ENCODE measurements at places on chromosomes 1 and 21.

GRCh38 chr1:91572044-91572443 lies 71.4 kb downstream of the CDC7 start:
- no peak for DNase-seq

DNA sequence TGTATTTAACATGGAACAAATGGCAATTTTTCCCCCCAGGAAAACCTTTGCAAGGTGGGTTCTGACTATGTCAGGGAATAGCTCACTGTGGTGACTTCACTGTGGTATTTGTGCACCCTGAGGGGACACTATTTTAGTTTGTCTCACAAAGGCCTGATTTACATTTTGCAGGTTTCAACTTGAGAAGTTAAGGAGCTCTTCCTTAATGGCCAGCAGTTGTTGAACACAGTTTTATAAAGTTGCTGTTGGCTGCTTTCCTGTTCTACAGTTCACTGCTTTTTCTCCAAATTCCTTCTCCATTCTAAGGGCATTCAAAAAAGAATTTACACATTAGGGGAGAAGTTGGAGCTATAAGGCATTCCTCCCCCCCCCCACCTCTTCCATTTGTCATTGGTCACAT lies 4.6 kb downstream of the LAMC1 start:
- DNase-seq: no peak

DNA sequence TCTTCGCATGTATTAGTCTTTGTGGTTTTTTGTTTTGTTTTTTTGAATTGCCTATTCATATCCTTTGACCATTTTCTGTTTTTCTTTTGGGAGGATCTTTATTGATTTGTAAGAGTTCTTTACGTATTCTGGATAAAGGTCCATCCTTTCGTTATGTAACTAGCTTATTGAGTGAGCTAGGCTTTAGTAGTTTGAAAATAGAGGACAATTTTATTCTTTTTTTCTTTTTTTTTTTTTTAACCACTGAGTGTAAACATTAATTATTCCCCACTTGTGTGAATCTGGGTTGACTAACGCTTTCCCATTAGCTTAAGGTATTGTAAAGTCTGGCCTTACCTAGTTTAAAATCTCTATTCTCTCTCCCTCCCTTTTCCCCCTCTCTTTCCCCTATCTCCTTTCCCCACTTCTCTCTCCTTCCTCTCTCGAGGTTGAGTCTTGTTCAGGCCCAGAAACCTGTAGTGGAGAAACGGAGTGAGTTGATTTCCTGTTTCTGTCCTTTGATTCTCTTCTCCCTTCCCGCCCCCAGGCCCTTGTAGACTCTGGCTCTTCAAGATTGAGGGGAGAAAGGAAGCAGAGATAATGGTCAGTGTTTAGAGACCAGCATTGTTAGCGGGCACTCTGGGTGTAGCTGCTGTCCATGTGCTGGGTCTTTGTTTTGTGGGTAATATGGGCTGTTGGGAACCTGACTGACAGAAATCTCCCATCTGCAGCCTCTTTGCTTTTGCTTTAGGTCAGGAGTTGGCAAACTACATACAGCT lies 1.5 kb downstream of the MORC3 start:
- no peak for DNase-seq

DNA sequence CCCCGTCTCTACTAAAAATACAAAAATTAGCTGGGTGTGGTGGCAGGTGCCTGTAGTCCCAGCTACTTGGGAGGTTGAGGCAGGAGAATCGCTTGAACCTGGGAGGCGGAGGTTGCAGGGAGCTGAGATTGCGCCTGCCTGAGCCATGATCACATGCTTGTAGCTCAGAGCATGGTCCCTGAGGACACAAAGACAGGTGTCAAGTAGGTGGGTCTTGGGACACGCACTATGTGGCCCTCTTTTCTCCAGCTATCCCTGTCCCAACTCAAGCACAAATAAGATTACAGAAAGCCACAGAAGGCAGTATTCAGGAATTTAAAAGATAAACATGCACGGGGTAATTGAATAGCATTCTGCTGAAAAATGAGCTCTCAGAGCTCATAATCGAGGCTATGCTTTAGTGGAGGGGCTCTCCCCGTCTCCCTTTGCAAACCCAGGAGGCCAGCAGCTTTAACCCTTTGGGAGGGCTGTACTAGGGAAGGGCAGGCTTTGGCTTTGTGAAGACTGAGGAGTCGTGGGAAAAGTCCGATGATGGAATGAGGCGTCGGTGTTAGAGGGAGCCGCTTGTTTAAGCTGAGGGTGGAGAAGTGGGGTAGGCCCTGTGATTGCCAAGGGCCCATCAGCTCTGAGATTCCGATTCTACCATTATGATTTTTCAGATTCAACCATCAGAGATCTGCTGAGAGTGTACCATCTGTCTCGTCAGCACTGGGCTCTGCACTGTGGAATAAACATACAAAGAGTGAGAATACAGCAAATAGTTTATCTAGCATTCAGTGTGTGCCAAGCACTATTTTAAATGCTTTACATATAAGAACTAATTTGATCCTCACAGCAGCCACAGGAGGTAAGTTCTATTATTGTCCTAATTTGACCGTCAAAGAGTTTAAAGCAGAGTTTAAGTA lies 59.7 kb upstream of the CD34 start:
- no peak for DNase-seq

DNA sequence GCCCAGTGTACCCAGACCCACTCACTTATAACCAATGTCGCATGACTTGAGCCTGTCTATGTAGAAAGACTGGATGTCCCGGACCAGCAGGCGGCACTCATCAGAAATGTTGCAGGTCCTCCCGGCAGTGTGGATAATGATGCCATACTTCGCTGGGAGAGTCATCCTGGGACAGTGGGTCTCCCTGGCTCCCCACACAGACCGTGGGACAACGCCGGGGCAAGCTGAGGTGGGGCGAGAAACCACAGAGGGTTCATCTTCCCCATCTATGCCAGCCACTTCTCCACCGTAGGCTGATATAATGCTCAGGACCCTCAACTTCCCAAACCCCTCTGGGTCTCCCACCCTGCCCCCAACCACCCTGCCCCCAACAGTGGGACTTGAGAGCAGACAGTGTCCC lies 8.3 kb downstream of the PGLYRP4 start:
- no peak for DNase-seq

DNA sequence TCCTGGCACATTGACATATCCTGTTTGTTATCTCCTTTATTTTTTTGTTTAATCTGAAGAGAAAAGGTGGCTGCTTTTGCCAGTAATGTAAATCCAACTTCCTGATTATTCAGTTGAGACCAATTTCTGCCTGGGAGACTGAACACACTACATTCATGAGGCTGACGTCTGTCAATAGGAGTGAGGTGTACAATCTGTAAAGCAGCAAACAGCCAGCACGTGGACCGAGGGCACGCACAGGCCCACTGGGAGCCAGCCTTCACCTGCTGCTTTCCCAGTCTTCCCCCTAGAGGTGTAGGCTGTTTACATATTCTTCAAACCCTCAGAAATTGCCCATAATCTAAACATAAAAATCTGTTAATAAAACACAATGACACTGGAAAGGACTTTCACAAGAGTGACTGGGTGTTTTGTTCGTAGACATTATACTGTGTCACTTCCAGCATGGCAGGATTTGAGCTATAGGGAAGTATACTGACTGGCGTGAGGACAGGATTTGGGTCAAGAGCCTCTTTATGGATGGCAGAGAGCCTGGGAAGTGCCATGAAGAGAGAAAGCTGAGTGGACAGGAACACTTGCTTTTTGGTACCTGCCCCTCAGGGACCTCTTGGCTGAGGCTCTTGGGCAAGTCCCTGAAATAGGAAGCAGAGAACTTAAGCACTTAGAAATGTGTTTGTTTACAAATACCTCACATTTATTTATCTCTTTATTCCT lies 552.9 kb upstream of the CAMK1G start:
- DNase-seq: no peak

- DNase-seq: no peak
Observed at GRCh38 chr1:85471558-85471957, 6.6 kb upstream of the DDAH1 start.

DNA sequence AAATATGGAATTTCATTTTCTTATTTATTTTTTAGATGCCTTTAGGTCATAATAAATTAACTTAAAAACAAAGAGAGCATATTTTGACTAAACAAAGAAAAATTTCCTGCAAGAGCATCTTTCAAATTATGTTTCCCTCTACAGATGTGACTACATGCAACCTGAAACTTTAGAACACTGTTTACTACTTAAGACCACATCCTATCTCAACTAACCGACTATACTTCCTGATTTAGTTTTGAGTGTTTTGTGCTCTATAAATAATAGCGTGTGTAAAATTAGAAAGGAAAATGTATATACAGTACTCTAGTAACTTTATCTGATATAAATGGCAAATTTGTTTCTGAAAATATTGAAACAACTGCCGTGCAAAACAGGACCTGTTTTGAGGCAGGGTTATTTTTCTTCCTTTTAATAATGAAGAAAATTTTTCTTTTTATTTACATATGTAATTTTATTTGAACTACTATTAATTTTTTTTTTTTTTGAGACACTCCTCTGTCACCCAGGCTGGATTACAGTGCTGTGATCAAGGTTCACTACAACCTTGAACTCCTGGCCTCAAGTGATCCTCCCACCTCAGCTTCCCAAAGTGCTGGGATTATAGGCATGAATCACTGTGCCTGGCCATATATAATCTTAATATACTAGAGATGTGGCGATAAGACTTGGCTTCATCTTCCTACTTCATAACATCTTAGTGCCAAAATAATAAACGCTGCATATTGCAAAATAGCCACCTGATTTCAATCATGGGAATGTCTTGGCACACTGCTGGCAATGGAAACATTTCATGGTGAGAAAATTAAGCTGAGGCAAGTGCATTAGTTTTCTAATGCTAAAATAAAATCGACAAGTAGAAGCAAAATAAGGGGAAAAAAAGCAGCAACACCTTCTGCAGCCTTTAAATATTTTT lies 12.3 kb downstream of the ZRANB2 start:
- DNase-seq: no peak

DNA sequence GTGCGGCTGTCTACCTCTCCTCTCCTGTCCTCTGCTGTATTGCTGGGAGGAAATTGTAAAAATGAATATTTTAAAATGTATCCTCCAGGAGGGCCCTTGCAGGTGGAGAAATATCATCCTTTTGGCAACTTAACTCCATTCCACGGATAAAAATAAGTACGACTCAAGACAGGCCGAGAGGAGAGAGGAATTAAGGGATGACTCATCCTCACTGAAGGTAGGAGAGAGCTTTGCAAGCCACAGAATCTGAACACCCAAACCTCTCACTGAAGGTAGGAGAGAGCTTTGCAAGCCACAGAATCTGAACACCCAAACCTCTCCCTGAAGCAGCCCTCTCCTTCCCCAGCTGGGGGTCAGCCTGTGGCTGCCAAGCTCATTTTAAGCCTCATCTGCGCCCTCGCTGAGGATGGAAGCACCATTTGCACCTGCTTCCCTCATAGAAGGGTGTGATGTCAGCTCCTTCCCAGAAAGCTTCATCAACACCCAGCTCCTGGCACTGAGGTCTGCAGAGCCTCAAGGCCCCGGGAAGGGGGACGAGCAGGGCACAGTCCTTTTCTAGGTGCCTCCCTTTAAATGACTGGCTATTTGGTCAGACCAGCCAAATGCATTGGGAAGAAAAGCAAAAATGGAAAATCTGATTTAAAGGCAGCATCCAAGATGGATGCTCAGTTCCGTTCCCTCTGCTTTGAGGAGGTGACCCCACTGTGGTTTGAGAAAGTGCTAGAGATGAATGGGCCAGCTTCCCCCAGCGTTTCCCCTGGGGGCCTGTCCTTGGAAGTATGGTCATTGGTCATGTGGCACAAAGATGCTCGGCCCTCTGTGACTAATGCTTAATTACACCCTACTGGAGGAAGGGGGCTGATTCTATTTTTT lies 12.9 kb upstream of the SELENON start:
- no peak for DNase-seq

DNA sequence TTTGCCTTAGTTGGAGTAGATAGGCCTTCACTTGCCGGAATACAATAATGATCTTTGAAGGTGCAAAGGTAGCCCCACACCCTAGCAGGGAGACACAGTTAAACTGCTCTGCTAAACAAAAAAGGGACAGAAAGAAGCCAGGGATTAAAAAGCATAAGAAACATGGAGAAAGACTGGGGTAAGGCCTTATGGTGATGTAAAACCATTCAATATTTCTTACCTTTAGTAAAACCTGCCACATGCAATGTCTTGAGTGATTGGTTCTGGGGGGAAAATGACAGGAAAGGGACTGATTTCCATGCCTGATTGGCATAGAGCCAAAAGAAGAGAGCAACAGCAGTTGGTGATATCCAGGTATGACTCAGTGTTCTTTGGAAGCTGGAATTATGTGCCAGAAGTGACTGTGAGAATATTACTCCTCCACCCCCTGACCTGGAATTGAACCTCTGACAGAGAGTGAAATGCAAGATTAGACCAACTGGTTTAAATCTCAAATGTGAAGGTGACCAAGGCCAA lies 8.1 kb downstream of the DNASE2B start:
- DNase-seq: no peak

- no peak for DNase-seq
Observed at GRCh38 chr1:166716620-166717019, 122.7 kb upstream of the POGK start.

DNA sequence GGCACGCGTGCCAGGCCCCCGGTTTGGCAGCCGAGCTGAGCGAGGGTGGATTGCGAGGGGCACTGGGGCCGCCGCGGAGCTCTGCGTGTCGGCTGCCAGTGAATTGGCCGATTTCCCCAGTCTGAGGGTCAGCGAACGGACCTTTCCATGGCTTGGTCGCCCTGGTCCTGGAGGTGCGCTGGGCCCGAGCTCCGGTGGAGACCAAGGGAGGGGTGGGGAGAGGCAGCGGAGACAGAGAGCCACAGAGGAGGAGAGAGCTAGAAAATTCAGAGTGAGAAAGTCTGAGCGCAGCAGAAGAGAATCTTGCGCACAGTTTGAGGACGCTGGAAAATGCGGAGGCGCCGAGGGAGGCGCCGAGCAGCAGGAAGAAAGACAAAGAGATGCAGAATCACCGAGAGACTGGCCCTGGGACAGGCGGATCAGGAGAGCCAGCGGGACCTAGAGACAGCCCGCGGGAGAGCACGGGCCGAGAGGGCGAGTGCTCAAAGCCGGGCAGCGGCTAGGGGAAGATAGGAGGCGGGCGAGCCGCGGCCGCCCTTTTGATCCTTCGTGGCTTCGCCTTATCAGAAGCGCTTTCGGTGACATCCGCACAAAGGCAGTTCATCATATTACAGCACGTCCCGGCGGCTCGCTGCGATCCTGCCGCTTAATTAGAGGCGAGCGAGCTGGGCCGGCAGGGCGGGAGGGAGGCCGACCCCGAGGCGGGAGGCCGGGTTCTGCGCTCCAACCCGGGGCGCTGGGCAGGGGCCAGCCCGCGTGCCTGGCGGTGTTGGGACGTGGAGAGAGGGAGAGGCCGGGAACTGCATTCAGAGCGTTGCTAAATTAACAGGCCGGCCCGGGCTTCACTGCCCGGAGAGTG lies 12.7 kb downstream of the PAX7 start:
- no peak for DNase-seq

GRCh38 chr1:243415663-243416408 lies 160.0 kb downstream of the SDCCAG8 start:
- no peak for DNase-seq

- no peak for DNase-seq
Observed at GRCh38 chr1:182392050-182393028, 749 bp upstream of the GLUL start.

- DNase-seq: no peak
Observed at GRCh38 chr1:19804831-19805251, 5.1 kb upstream of the TMCO4 start.
